ENCODE measurements at places on chromosomes 11 and 22. TPM values are rescaled to one million over a fixed set of nuclear protein-coding genes. Genes with fewer than 3 reads are reported as not detected.
A peak's percentile ranks its signal among the peaks of the same experiment; 100 is the strongest.

GRCh38 chr11:64086258-64087123 is 50.8 kb downstream of the FLRT1 start:
- H3K4me1 ChIP-seq: peaks cover 71% of the 10 kb centered on the region
- peak overlapping the region; percentile 36 for H3K27ac ChIP-seq

GRCh38 chr11:103043826-103044678 is 47.9 kb downstream of the DCUN1D5 start:
- no peak overlapping the region for H3K4me3 ChIP-seq
- H3K4me1 ChIP-seq: no peaks in the 10 kb centered on the region
- H3K27ac ChIP-seq: no peak overlapping the region
- DNase-seq: no peak

- H3K27ac ChIP-seq: no peak overlapping the region
- no peak overlapping the region for H3K4me3 ChIP-seq
- H3K36me3 ChIP-seq: no peaks in the 10 kb centered on the region
- H3K4me1 ChIP-seq: no peaks in the 10 kb centered on the region
- no peak for DNase-seq
These were observed 3.6 kb upstream of the APOBEC3A start for GRCh38 chr22:38953577-38954413.

The HEPHL1 gene
- total RNA-seq: not detected

The TMEM191C gene
- not detected for total RNA-seq

The APOA4 gene
- not detected for total RNA-seq

DNA sequence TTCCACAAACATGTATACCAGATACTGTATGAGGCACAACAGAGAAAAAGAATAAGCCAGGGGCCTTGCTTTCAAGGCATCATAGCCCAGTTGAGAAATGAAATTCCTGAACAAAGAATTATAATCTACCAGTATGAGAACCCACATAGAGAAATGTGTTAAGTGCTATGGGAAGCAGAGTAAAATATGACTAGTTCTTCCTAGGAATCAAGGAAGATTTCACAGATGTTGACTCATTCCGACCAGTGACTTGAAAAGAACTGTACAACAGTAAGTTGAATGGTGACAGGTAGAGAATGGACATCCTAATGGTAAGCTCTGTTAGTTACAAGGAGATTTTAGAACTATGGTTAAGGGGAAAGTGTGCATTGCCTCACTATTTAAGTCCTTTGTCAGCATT is 102.6 kb downstream of the TRIM44 start:
- H3K27me3 ChIP-seq: no peaks in the 10 kb centered on the region
- H3K27ac ChIP-seq: no peak overlapping the region
- DNase-seq: no peak
- peaks cover 24% of the 10 kb centered on the region for H3K4me1 ChIP-seq

The TMEM123 gene
- 25.3 TPM for total RNA-seq

DNA sequence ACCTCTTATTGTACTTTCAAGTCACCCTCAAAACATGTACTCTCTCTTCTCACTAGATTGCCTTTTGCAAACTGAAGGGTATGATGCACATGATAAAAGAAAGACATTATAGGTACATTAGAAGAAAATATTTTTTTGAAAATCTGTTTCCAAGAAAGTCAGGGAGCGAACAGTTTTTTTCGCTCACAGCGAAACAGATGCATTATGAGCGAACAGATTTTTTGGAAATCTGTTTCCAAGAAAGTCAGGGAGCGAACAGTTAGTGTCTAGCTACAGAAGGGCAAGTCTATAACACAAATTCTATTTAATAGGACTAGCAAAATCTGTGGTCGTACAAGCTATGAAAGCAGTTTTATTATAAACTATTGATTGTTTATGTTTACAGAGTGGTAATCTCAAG is 296.2 kb upstream of the ANO3 start:
- no peak overlapping the region for H3K4me3 ChIP-seq
- H3K27me3 ChIP-seq: no peaks in the 10 kb centered on the region
- DNase-seq: no peak
- H3K27ac ChIP-seq: no peak overlapping the region

The OR51B4 gene
- total RNA-seq: not detected

GRCh38 chr22:46894081-46894671 is 131.7 kb downstream of the TBC1D22A start:
- H3K27ac ChIP-seq: no peak overlapping the region
- H3K27me3 ChIP-seq: no peaks in the 10 kb centered on the region
- DNase-seq: no peak
- H3K4me3 ChIP-seq: no peak overlapping the region

- DNase-seq: no peak
- H3K27ac ChIP-seq: peak within 1 kb of the TSS; percentile 72
- peaks cover 8% of the 10 kb centered on the region for H3K27me3 ChIP-seq
- peaks cover 33% of the 10 kb centered on the region for H3K4me1 ChIP-seq
These were observed at the start of gene C1QTNF5 for GRCh38 chr11:119340335-119341221. C1QTNF5 (minus strand) TSS chr11:119340883; CDS start chr11:119340397, 486 bp downstream.

DNA sequence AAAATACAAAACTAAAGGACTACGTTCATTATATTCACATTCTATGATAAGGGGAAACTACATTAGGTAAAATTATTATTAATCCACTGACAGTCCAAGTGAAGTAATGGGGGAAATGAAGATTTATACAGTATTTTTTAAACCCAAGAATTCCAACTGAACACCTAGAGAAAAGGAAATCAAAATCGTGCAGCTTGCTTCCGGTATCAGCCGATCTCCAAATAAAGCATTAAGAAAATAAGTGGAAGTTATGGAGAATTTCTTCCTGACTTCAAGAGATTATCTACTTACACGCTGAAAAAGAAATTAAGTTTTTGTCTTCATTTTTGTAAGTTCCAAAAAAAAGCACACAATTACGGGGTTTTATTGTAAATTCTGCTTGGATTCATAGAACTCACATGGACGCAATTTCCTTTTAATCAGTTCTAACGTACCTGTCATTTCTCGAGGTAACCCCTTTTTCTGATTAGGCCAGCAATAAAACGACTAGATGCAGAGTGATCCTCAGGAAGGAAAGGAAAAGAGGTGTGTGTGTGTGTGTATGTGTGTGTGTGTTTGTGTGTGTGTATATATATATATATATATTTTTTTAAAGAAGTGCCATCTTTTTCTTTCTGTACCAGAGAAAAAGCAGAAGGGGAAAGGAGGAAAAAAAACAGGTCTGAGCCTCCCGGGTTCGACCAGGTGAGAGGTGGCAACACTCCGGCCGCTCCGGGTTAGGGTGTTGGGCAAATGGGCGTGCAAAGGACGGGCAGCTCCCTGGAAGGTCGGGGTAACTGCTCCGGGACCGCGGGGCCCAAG is 1.1 kb downstream of the ZBTB44 start:
- H3K36me3 ChIP-seq: no peaks in the 10 kb centered on the region
- H3K27me3 ChIP-seq: no peaks in the 10 kb centered on the region
- peak overlapping the region; percentile 93 for H3K27ac ChIP-seq
- peaks cover 33% of the 10 kb centered on the region for H3K4me1 ChIP-seq
- H3K4me3 ChIP-seq: peak overlapping the region; percentile 85
- no peak for DNase-seq

GRCh38 chr22:44460691-44461375 is 37.2 kb downstream of the RTL6 start:
- no peaks in the 10 kb centered on the region for H3K36me3 ChIP-seq
- no peaks in the 10 kb centered on the region for H3K4me1 ChIP-seq
- no peak for DNase-seq
- no peak overlapping the region for H3K27ac ChIP-seq
- no peaks in the 10 kb centered on the region for H3K27me3 ChIP-seq

DNA sequence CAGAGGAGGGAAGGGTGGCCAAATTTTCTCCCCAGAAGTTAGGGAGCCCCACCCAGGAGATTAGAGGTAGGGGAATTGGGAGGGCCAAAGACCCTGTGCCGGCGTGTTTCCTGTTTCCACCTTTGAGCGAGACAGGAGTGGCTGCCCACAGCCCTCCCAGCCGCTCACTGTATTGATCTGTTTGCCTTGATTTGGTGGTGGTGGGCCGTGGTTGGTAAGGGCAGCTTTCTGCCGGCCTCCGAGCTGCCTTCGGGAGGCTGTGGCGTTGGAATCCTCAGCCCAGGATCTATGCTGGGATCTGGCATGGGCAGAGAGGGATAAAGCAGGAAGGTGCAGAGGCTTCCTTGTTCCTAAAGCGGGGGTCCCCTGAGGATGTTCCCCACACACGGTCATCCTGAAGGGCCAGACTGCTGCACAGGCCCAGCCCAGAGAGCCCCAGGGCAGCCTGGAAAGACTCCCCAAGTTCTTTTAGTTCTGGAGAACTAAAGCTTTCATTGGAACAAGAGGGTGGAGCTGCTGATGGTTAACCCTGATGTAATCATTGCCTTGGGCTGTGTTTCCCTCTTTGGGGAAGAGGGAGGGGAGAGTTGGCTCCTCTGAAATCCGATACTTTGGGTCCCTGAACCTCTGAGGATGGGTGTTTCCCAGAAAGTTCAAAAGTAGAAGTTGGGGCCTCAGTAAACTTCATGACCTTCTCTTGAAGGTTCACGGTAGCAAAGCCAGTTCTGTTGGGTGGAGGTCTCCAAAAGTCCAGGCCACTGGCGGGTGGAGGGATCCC is 7.2 kb downstream of the FAM83F start:
- no peaks in the 10 kb centered on the region for H3K4me1 ChIP-seq
- peaks cover 10% of the 10 kb centered on the region for H3K27me3 ChIP-seq
- DNase-seq: no peak

The KRTAP5-8 gene
- total RNA-seq: not detected

The GSTT2B gene
- total RNA-seq: 3.4 TPM

DNA sequence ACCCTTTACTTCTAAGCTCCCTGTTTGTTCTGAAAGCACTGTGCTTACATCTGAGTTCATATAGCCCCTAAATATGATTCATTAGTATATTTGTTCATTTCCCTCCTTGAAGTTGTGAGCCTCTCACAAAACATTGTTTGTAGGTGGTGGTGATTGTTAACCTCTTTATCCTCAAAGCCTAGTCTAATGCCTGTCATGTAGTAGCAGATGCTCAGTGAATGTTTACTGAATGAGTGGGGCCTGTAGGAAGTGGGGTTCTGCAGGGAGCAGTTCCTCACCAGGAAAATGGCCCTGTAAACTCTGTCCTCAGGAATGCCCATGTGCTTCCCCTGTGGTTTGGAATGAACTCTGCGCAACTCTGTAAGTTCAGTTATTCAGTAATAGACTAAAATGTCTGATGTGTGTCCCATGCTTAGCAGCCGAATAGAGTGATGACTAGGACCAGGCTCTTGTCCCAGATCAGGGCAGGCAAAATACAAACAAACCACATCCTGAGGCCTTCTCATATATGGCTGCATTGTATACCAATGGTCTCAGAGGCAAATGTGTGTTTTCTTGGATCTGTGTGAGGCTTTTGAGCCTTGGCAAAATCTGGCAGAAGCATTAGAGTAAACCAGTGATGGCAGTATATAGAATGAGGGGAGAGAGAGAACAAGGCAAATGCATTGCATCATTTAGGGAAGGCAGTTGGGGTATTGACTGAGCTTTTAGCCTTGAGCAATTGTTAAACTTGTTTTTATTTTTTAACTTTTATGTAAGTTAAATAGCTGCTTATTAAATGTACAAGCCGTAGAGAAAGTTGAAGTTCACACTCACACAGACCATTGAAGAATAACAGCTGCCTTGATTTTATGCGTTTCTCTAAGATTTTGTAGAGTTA is 91.4 kb upstream of the BIRC3 start:
- no peaks in the 10 kb centered on the region for H3K27me3 ChIP-seq
- H3K36me3 ChIP-seq: peaks cover 15% of the 10 kb centered on the region
- H3K4me3 ChIP-seq: no peak overlapping the region
- H3K27ac ChIP-seq: no peak overlapping the region

The C11orf65 gene
- 0.51 TPM for total RNA-seq

- no peaks in the 10 kb centered on the region for H3K36me3 ChIP-seq
- H3K4me1 ChIP-seq: peaks cover 9% of the 10 kb centered on the region
- H3K4me3 ChIP-seq: no peak overlapping the region
- H3K27me3 ChIP-seq: no peaks in the 10 kb centered on the region
These were observed 27.9 kb downstream of the DDX6 start for GRCh38 chr11:118763041-118763440.

DNA sequence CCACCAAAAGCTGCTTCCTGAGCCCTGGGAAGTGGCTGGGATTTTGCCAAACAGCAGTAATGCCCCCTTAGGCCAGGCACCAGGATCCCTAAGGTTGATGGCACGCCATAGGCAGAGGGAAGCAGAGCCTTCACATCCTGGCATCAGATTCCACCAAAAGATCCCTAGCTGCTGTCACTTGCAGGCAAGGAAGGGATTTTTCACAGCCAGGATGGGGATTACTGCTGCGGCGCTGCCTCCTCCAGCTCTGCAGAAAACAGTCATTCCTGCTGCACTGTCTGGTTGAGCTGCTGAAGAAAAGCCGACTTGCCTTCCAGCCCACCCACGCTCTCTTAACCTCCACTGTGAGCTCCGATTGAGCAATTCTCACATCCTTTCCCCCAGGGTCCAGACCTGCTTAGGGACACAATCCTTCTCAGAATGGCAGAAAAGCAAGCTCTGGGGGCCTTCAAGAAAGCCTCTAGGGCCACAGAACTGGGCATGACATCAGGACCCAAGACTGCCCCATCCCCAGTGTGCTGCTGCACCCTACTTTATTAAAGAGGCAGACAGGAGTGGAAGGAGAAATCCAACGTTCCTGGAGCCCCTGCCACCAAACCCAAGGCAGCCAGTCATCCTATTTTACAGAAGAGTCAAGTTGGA is 19.9 kb downstream of the SYN3 start:
- no peak overlapping the region for H3K27ac ChIP-seq
- no peaks in the 10 kb centered on the region for H3K4me1 ChIP-seq
- no peaks in the 10 kb centered on the region for H3K27me3 ChIP-seq

DNA sequence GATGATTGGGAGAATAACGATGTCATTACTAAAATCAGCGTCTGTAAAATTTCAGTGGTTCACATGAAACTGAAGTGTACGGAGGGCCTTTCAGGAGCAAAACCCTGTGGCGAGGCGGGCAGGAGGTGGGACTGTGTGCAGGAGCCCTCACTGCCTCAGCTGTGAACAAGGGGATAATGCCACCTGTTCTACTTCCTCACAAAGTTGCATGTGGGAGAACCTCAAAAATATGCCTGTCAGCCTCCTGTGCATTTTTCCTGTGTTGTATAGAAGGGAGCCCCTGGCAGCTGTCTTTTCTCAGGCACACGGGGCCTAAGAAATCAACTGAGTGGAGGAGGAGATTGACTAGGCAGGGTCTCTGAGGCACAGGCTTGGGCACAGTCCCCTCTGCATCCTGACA is 43.0 kb upstream of the MYO18B start:
- no peaks in the 10 kb centered on the region for H3K27me3 ChIP-seq
- no peaks in the 10 kb centered on the region for H3K36me3 ChIP-seq
- H3K4me3 ChIP-seq: no peak overlapping the region
- no peak overlapping the region for H3K27ac ChIP-seq
- H3K4me1 ChIP-seq: peaks cover 12% of the 10 kb centered on the region
- no peak for DNase-seq

DNA sequence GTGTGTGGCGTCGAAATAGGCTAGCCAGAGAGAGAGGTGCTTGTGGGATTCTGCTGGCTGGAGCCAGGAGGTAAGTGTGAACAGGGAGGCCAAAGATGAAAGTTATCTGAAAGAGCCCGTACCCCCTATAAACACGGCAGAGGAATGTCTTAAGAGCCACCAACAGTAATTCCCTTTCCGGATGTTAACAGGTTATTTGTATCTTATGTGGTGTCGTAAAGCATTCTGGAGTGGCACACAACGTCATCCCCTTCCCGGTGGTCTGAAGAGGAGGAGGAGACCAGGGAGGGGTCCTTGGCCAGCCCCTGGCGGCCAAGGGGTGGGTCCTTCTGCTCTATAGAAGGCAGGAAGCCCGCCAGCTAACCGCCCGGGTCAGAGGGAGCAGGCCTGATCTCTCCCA is 39.5 kb downstream of the MACROD1 start:
- H3K27ac ChIP-seq: no peak overlapping the region
- no peak for DNase-seq
- no peaks in the 10 kb centered on the region for H3K27me3 ChIP-seq
- H3K36me3 ChIP-seq: no peaks in the 10 kb centered on the region
- peaks cover 35% of the 10 kb centered on the region for H3K4me1 ChIP-seq
- H3K4me3 ChIP-seq: no peak overlapping the region

The KRTAP5-2 gene
- total RNA-seq: not detected

The CD248 gene
- 4.6 TPM for total RNA-seq
